Osteoblast (primary cell): ENCODE measurements at places on chromosomes 5 and 9. TPM values are rescaled to one million over a fixed set of nuclear protein-coding genes. Genes with fewer than 3 reads are reported as not detected.

PCDHGB7 gene
- 18.5 and 19.2 TPM in 2 replicates for total RNA-seq

- H3K27ac ChIP-seq = peak overlapping the region; percentile 97
- H3K36me3 ChIP-seq = peaks cover 5% of the 10 kb centered on the region
- H3K27me3 ChIP-seq = no peaks in the 10 kb centered on the region
- H3K4me3 ChIP-seq = peak overlapping the region; percentile 2
- no peak for DNase-seq
- peaks cover 60% of the 10 kb centered on the region for H3K4me1 ChIP-seq
Measured at GRCh38 chr9:4838189-4838546, 45.4 kb downstream of the RCL1 start.

GRCh38 chr9:95481000-95481399 is 35.8 kb downstream of the PTCH1 start:
- no peak overlapping the region for H3K27ac ChIP-seq
- H3K27me3 ChIP-seq = no peaks in the 10 kb centered on the region
- H3K4me1 ChIP-seq = no peaks in the 10 kb centered on the region
- peaks cover 2% of the 10 kb centered on the region for H3K36me3 ChIP-seq
- no peak overlapping the region for H3K4me3 ChIP-seq

HSD17B4 gene
- 130 and 134 TPM in 2 replicates for total RNA-seq

GRCh38 chr9:123637606-123637944 is 281.6 kb downstream of the CRB2 start:
- DNase-seq = peak; percentile 25
- no peaks in the 10 kb centered on the region for H3K36me3 ChIP-seq
- H3K27me3 ChIP-seq = no peaks in the 10 kb centered on the region
- peak overlapping the region; percentile 70 for H3K4me3 ChIP-seq

DNA sequence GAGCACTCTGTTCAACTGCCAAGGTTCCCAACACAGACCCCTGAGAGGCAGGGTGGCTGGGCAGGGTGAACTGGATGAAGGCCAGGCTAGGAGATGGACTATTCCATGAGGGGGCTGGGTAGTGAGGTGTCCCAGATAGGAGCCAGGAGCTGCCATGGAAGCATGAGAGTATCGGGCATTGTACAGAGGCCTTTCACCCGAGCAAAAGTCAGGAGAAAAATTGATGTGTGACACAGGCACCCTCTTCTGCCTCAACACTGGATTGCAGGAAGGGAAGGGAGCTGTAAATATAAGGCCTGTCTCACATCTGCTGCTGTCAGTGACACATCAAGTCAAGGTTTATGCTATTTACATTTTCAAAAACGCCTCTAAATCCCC is 74.6 kb downstream of the UBAP1 start:
- peaks cover 44% of the 10 kb centered on the region for H3K36me3 ChIP-seq
- peaks cover 50% of the 10 kb centered on the region for H3K4me1 ChIP-seq
- peak; percentile 66 for DNase-seq
- peak overlapping the region; percentile 84 for H3K27ac ChIP-seq

SEC16A gene
- total RNA-seq = 36.8 and 38.4 TPM in 2 replicates

NEK6 gene
- 128 and 130 TPM in 2 replicates for total RNA-seq

DNA sequence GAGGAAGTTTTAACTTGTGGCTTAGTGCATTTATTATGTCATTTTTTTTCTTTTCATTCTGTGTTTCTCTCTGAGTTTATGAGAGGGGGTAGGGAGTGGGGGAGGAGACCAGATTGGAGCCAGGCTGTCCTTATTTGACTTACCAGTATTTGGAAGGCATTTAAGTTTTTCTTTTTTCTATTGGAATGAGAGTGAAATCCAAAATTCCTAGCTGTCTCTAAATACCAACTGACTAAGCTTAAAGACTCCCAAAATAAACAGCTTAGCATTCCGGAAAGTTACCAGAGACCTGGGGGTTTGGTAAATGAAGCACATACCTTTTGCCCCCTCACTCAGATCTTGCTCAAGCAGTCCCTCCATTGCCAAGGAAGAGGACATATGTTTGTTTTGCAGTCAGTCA is 581.9 kb upstream of the BRINP1 start:
- H3K4me3 ChIP-seq = no peak overlapping the region
- no peaks in the 10 kb centered on the region for H3K27me3 ChIP-seq
- H3K36me3 ChIP-seq = no peaks in the 10 kb centered on the region
- peak overlapping the region; percentile 43 for H3K27ac ChIP-seq
- peak; percentile 81 for DNase-seq

GRCh38 chr5:123116058-123116457 is 27.0 kb downstream of the PRDM6 start:
- peak; percentile 10 for DNase-seq
- peaks cover 27% of the 10 kb centered on the region for H3K4me1 ChIP-seq
- no peak overlapping the region for H3K4me3 ChIP-seq
- H3K27me3 ChIP-seq = no peaks in the 10 kb centered on the region
- no peaks in the 10 kb centered on the region for H3K36me3 ChIP-seq
- H3K27ac ChIP-seq = no peak overlapping the region
